ENCODE measurements at places on chromosomes 7 and 10.

- DNase-seq: no peak
These were observed 52.7 kb downstream of the EEPD1 start for GRCh38 chr7:36205803-36206202.

- no peak for DNase-seq
These were observed 9.2 kb downstream of the TAS2R60 start for GRCh38 chr7:143452495-143452894.

GRCh38 chr7:53740971-53741370 lies 705.5 kb downstream of the POM121L12 start:
- no peak for DNase-seq

- no peak for DNase-seq
These were observed 46.7 kb upstream of the RAB18 start for GRCh38 chr10:27457261-27457945.

DNA sequence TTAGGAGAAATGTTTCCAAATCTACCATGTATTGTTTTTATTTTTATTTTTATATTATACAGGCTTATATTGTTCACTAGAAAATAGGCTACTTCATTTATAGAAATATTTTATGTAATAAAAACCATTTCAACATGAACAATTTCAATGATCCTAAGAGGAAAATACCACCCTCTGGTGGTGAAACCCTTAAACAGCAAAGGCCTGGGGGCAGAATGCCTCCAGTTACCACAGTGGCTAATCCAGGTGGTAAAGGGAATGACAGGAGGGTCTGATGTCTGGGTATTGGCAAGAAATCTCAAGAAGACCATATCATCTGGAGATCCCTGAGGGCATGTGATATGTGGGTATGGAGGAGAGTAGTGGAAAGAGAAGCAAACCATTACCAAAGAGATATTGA lies 19.3 kb downstream of the MACC1 start:
- DNase-seq: no peak

DNA sequence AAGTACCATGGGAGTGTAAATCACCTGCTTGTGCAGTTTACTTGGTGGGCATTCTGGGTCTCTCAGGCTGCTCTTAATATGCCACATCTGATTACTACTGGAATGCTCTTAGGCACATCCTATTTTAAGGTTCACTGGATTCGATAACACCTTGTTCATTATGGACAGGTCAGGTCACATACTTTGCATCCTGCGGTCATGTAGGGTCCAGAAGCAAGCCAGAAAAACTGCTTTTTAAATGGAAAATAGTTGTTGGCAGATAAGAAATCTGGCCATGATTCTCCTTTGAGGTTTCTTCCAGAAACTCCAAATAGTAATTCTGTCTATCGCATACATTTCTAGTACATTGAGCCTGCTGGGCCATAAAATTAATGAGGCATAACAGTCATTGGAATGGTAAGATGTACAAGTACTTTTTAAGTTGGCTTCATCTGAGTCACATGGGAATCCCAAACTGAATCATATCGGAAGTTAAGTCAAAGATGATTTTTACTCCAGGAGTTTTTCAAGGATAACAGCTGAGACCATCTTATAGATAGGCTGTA lies 371.9 kb downstream of the LRRTM3 start:
- no peak for DNase-seq

DNA sequence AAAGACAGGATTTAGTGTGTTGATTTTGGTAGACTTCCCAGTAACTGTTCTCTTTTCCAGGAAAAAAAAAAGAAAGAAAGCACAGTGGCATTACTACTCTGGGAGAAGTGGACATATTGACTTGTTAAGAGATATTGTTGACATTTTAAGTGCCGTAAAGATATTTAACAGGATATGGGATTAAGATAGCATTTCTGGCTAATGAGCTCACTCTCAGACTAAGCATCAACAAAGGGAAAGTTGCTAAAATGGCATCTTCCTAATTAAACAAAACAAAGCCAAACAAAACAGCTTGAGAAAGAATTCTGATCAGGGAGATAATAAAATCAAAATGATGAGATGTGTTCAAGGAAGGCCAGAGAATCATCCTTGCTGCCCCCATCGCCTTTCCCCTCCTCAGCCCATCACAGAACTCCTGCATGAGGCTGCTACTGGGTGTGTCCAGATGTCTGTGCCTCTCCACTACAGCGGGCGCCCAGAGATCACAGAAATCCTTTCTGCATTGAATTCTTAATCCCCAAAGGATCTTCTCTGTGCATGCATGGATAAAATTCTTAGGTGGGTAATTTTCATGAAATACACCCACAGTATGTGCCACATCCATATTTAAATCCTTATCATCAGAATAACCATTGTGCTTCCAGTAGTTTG lies 270.5 kb downstream of the POU6F2 start:
- no peak for DNase-seq

DNA sequence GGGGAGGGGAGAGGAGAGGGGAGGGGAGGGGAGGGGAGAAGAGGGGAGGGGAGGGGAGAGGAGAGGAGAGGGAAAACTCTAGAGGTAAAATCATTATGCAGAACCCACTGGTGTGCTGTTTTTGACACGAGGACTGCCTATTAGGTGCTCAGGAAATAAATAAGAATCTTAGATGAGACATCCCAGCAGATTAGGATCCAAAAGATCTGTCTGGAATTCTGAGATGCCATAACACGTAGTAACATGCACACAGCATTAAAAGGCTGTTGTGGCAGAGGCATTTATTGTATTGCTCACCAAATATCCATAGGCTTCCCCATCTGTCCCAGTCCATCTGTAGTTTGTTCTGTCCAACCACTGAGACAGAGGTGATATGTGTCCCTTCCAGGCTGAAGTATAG lies 40.8 kb upstream of the KMT2E start:
- DNase-seq: no peak

DNA sequence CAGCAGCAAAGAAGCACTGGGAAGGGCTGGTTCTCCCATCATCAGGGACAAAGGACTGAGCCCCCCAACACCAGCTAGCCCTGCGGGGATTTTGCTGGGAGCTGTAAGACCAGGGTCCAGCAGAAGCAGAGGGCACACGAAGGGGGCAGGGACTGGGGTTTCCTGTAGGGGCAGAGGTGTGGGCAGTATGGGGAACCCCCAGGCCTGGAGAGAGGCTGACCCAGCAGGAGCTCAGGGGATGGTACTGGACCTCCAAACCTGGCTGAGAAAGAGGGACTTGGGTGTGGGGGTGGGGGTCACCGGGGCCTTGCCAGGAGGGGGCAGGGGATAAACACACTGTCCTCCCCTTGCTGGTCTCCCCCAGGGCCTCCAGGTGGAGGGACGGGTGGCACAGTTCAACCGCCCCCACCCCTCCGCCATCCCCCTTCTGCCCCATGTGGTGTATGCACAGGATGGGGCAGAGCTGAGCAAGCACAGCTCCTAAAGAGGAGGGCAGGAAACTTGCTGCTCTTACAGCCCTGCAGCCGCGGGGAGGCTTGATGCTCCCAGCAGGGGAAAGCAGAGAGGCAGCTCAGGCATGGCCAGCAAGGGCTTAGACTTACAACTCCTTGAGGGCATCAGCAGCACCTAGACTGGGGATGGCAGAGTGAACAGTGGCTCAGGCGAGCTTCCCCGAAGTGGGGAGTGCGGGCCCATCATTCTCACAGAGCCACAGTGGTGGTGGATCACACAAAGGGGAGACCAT lies 12.4 kb upstream of the RET start:
- no peak for DNase-seq

DNA sequence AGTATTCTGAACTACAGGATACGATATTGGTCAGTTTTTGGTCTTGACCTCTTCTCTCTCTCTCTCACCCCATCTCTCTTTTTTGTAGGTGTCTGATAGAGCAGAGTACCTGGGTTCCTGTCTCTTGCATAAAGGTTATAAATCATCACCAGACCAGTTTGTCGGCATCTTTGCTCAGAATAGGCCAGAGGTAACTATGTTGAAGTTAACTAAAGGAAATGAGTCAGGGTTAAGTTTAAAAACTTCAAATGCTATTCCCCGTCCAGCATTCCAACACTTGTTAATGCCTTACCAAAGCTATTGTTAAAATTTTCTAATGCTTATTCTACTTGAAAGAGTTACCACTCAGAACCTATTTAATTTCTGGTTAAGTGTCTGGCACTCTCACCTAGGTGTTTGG lies 30.7 kb downstream of the ACSL5 start:
- DNase-seq: no peak

GRCh38 chr7:17063045-17063383 lies 181.2 kb upstream of the AGR3 start:
- no peak for DNase-seq

- DNase-seq: no peak
These were observed 1.5 kb downstream of the PDLIM1 start for GRCh38 chr10:95289003-95289920.

- DNase-seq: no peak
These were observed 170.4 kb downstream of the WNT2 start for GRCh38 chr7:117152213-117153007.

DNA sequence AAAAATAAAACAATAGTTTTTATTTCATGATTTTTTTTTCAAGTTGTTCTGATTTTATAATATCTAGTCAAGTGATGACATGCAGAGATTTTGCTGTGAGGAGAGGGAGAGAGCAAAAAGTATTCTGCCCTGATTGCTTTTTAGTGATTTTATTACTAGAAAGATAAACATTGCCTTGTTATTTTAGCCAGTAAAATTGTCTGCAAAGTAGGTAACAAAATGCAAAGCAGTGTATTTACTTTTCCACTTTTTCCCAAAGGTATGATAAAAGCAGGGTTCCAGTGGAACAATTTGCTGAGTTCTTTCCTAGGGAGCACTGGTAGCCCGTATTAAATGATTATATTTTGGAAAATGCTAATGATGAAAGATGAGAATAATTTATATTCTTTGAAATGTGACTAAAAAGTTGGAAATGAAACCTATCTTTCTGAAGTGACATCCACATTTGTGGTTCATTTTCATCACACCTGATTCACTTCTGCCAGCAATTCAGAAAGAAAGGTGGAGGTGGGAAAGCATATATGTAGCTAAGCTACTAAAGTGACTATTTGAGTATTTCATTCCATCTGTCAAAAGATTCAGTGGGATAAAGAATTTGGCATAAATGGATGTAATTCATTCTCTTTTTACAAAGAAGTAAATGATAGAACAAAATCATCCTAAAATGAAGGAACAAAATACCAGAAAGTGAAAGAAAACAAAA lies 300.3 kb downstream of the ADK start:
- DNase-seq: no peak

DNA sequence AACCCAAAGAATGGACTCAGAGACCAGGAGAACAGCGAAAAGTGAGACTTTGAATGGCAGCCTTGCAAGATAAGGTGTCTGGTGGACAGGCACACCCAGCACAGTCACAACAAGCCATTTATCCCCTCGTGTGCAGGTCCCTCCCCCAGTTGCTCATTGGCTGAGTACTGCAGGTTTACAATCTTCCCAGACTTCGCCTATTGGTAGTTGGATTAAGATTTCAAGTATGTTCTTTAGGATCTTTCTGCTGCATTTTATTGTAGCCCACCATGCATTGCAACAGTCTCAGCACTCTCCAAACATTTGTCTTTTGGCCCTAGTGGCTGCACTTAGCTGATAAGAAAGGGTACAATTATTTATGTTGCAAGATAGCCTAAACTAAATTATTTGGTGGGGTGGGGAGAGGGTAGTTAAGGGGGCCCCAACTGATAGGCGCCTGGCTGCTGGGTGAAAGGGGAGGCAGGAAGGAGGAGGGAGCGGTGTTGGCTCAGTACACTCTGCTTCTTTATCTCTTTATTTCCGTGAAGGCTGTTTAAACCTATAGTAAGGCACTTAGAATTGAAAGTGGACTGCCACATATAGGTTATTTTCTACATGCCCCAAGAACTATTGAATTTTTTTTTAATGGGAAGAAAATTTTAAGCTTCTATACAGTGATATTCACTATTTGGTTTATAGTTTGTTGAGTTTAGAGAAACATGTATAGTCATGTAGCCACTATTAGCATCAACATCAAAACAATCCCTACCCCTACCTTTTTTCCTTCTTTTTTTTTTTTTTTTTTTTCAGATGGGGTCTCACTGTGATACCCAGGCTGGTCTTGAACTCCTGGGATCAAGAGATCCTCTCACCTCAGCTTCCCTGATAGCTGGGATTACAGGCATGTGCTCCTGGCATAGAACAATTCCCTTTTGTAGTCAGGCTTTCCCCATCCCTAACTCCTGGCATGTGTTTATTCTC lies 54.2 kb downstream of the GUSB start:
- DNase-seq: no peak

DNA sequence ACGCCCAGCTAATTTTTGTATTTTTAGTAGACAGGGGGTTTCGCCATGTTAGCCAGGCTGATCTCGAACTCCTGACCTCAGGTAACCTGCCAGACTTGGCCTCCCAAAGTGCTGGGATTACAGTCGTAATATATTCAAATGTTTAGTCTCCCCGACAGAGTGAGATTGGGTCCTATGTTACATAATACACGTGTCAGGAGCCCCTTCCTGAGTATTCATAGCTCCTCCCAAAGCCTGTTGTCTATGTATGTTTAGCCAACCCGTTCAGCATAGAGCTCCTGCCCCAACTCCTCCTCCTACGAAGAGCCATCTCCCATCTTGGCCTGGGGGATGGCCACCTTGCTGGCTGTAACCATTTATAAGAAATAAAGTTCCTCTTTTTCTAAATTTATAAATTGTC lies 2.7 kb upstream of the PPP2R2D start:
- no peak for DNase-seq

GRCh38 chr10:78868048-78868447 lies 200.7 kb upstream of the ZMIZ1 start:
- no peak for DNase-seq

- DNase-seq: no peak
These were observed 134.4 kb upstream of the FAM3C start for GRCh38 chr7:121530227-121531174.

DNA sequence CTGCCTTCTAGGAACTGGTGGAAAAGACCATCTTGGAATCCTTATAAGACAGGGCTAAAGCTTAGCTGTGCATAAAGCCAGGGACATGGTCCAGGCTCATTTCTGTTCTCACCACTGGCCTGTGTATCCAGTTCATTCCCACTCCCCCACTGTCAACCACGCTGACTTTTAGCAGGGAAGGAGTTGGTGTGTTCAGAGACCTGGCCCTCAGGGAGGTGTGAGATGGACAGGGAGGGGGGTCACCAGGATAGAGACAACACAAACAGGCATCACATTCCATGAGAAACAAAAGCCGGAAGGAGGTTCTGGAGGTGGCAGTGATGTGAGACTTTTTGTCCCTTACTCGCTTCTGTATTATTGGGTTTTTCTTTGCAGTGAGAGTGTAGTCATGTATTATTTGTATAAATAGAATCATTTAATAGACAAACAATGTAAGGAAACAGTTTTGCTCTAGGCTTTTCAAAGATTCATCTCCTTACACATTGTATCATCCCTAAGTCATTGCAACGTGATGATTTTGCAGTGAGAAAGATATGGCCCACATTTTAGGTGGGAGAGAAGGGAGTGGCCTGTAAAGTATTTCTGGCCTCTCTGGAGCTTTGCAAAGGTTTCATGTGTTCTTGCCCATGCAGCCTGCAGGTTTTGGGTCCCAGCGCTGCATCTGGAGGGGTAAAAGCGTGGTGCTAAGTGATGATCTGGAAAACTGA lies 52.0 kb downstream of the EEPD1 start:
- no peak for DNase-seq

GRCh38 chr7:130733931-130734814 lies at the start of gene KLF14:
TSS of gene KLF14 (minus strand) at chr7:130734207. CDS start at chr7:130734033, 174 bp downstream.
- DNase-seq: peak; percentile 66

- DNase-seq: no peak
These were observed 565.7 kb downstream of the KCNMA1 start for GRCh38 chr10:77071956-77072355.
